Activated T-helper 17 cell treated with anti-CD3 and anti-CD28 coated beads, Interleukin-2, amount 50 U/mL, for 72 hours (primary cell): ENCODE measurements at places on chromosomes 2 and 18. TPM values are rescaled to one million over a fixed set of nuclear protein-coding genes. Genes with fewer than 3 reads are reported as not detected.

GRCh38 chr2:181678861-181679543 lies 1.3 kb downstream of the NEUROD1 start:
- no peak for ATAC-seq

DNA sequence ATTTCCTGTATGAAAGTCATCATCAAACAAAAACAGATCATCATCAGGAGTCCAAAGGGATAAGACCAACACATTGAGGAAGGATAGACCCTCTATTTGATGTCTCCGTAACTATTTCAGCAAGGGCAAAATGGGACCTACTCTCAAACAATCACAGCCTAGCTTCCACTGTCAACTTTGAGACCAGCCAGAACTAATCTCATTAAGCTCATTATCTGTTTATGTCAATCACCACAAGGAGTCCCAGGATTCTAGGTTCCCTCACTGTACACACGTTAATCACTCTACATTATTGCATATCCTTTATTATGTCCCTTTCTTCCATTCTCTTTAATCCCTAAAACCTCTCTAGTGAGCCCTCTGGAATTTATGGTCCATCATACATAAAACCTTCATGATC lies 370.3 kb upstream of the LINC00305 start:
- ATAC-seq: no peak

DNA sequence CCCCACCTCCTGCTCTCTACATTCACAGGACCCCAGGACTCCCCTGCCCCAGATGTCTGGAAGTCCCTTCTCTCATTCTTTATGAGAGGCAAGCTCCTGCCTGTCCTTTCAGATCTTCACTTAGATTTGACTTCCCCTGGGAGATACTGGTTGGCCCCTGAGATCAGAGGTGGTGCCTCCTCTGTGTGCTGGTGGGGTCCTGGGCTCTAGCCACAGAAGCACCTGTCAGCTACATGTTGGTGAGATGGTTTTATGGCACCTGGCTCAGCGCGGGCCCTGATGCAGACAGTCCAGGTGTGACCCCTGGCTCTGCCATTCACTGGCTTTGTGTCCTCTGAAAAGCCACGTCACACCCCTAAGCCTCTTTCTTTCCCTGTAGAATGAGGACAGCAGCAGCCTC lies 369.6 kb upstream of the ID2 start:
- ATAC-seq: no peak

GRCh38 chr2:52017646-52018235 lies 985.8 kb upstream of the NRXN1 start:
- ATAC-seq: no peak

- ATAC-seq: no peak
Measured at GRCh38 chr2:80621656-80622055, 317.1 kb upstream of the LRRTM1 start.

GRCh38 chr2:72150861-72151356 lies 3.2 kb upstream of the CYP26B1 start:
- ATAC-seq: no peak

GRCh38 chr2:182300608-182301007 lies 126.2 kb downstream of the PDE1A start:
- ATAC-seq: no peak

GRCh38 chr2:235041221-235041917 lies 89.6 kb downstream of the SH3BP4 start:
- no peak for ATAC-seq

GRCh38 chr2:129275706-129276105 lies 703.8 kb upstream of the RAB6C start:
- ATAC-seq: no peak

DNA sequence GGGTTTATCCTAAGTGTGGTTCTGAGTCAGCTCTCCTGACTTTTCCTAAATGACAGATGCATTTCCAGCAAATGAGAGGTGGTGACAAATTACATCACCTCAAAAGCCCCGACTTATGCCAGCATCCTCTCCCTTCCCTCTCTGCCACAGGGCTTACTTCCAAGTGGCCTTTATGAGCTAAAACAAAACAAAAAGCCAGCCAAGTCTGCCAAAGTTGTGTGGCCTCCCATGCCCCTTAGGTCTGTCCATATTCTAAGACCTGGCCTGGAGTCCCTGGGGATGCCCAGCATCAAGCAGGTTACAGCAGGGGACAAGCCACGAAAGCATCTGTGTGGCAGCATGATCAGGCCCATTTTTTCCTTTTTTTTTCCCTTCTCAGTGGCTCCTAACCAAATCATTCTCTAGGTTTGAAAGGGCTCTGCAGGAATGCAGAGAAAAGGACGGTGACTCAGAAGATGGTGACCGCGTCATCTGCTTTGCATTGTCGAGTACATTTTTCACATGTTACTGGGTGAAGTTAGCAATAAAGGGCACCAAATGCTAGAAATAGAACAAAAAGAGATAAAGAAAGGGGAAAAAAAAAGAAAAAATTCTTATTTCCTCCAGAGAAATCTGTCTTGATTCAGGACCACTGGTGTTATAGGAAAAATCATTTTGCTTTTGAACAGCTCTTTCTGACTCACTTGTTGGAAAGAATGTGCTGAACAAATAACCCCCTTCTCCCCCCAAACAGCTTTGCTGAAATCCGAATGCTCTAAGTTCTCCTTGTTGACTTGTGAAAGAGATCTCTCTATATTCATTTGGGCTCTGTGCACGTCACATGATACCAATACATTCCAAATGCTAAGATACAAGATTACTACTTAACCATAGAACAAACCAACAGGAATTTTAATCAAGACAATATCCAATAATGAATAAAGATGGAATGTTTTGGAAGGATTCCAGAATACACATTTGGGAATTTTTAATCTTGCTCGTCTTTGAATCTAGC lies 178.7 kb downstream of the EN1 start:
- no peak for ATAC-seq

The NPPC gene
- total RNA-seq: not detected

The OR6B2 gene
- not detected for total RNA-seq

The TMEM131 gene
- total RNA-seq: 36.4 TPM

The DPYSL5 gene
- total RNA-seq: not detected

The MROH2A gene
- not detected for total RNA-seq

The PARD3B gene
- 1.5 TPM for total RNA-seq

The INHBB gene
- total RNA-seq: not detected
